Colonic mucosa (tissue), 4 donors: ENCODE measurements at places on chromosomes 2 and 18.

DNA sequence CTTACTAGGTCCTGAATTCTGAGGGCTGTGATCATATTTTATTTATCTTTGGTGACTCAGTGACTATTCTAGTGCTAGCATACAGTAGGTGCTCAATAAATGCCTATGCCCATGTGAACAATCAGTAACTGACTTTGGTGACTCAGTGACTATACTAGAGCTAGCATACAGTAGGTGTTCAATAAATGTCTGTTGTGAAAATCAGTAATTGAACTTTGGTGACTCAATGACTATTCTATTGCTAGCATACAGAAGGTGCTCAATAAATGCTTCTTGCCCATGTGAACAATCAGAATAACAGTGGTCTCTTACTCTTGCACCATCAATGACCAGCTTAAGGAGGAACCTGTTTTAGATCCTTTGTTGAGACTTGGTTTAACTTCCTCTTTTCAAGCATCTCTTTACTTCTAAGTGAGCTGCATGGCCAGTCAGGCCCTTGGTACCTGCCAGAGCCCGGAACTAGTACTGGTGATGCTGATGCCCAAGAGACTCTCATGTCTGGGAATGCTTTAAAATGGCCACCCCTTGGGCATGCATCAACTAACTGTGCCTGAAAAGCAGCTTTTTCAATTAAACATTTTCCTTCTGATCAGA, 214.9 kb upstream of the SPRED2 start:
- DNase-seq, result no peak

- DNase-seq, result no peak
These were observed 62.4 kb upstream of the TWIST2 start for GRCh38 chr2:238785528-238785860.

- no peak for DNase-seq
These were observed 213.6 kb downstream of the ZRANB3 start for GRCh38 chr2:135317375-135317774.

- no peak for DNase-seq
These were observed 570.5 kb downstream of the TDRD15 start for GRCh38 chr2:21694079-21694878.

GRCh38 chr2:7825591-7826312, 856.1 kb upstream of the ID2 start:
- DNase-seq, result no peak

DNA sequence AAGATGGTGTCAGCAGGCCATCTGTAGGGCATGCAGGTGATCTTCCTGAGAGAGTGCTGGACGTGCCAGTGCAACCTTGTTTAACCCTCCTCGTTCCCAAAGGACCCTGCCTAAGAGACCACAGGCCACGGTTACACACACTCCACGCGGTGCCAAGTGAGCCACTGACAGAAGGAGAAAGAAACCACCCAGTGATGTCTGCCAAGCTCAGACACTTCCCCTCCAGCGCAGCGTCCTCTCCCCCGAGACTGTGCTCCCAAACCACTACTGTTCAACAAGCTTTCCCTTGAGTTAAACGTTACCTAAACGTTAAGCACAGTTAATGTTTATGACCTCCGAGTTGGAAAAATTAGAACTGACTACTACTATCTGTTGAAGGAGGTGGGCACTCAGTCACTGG, 119.1 kb upstream of the NCK2 start:
- no peak for DNase-seq

- no peak for DNase-seq
These were observed 605.2 kb downstream of the NR4A2 start for GRCh38 chr2:155727187-155727895.

GRCh38 chr2:152015552-152015951, 83.3 kb downstream of the CACNB4 start:
- no peak for DNase-seq

DNA sequence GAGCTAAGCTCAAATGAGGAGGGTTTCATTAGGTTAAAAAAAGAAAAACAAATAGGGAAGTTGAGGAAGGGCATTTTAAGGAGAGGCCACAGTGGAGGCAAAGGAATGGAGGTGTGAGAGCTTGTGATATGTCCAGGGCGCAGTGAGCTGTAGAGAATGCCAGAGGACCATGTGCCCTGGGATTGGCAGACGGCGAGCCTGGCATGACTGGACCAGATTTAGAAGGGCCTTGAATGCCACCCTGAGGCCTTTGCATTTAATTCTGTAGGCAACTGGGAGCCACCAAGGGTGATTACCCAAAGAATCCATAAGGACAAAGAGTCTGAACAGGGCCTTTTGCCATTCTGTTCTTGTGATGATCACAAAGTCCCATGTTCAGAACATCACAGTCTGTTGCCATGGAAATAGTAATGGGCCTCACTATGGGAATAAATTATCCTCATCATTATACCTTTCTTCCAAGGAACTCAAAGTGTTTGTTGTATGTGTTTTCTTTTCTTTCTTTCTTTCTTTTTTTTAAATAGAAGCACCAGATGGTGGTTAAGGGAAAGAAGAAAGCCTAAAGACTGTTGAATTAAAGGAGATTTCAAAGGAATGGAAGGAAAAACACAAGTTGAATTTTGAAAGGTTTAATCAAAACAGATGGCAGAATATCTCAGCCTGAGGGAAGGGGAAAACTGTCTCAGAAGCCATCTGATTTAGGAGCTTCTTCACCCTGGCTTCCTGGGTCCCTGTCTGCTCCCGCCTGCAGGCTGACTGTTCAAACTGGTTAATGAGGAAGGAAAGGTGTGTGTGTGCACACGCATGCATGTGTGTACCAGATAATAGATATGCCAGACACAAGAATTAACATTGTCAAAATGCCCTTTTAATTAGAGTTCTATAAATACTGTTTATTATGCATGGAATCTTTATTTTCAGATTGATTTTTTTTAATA, 31.6 kb upstream of the NCOA1 start:
- no peak for DNase-seq
